ENCODE measurements at places on chromosomes 13 and 19. TPM values are rescaled to one million over a fixed set of nuclear protein-coding genes. Genes with fewer than 3 reads are reported as not detected.

TEX29 gene
- not detected for total RNA-seq

PCDH17 gene
- 0.86 TPM for total RNA-seq

- no peak for DNase-seq
Measured at GRCh38 chr13:101401196-101401595, 15.1 kb downstream of the NALCN start.

DNA sequence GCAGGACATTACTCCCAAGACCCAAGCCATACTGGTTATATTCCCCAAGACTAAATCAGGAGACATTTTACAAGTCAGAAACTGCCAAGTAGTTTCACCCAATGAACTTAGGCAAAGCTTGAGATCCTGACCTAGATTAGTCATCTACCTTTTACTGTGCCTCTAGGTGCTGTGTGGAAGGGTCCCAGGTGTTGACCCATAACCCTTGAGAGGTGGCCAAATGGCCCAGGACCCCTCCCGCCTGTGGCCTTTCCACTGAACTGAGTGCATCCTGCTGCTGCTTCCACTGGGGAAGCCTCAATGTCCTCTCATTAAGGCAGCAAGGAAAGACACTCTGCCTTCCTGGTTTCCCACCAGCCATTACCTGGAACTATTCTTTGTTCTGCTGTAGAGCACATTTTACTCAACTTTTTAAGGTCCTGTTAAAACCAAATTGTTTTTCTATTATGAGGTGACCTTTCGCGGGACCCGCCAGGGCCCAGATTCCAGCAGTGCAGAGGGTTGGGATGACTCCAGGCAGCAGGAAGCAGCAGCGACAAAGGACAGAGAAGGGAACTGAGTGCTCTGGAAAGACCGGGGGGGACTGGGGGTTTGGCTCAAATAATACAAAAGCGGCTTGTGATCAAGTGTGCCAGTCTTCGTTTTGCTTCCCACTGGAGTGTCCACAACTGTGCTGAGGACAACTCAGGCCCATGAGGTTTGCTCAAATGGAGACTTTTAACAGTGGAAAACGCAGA, 27.1 kb downstream of the ANKRD10 start:
- no peak for DNase-seq

DNA sequence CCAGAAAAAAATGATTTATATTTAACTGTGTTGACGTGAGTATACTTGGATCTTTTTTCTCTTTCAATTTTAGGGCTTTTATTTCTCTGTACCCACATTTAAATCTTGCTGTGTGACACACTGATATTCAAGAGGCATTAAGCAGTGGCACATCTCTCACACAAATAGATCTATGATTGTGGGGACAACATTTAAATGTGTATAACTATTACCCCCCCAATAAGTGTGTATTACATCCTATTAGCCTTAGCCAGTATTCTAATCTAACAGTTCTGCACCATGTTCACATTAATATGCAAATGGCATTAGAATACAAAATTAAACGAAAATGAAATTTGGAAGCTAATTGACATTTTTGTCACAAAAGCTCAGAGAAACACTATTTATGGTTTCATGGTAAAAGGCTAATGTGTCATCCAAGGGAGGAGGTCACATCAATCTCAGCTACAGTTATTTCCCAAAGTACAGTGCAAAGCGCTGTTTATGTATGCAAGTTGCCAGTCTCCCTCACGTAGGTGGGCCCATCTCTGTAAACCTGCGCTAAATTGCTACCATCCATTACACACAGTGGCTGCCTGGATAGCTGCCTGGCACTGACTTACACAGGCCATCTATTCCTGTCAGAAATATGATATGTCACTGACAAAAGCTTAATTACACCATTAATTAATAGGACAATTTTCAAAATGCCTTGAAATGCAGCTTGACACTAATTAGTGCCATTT, 984.7 kb upstream of the PCDH9 start:
- DNase-seq = no peak

DNA sequence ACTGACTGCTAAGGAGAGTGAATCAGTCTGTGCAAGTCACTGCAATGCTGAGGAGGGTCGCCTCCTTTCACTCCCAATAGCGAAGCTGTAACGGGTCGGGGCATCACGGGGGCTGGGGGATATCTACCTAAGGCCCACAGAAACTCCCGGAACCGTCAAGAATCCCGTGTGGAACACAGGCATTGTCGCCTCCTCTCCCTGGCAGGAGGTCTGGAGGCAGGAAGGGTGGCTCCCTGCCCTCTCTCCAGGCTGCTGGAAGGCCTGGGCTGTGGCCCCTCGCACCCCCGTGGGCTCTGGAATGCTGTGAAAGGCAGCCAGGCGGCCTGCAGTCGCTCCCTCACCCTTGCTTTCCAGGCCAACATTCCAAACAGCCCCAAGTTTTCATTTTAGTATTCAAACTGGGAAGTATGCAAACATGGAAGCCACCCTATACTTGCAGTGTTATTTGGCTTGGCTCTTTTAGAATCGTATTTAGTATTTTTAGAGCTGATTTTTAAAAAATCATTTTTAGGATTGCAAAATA, 109.4 kb downstream of the CRYL1 start:
- no peak for DNase-seq

DNA sequence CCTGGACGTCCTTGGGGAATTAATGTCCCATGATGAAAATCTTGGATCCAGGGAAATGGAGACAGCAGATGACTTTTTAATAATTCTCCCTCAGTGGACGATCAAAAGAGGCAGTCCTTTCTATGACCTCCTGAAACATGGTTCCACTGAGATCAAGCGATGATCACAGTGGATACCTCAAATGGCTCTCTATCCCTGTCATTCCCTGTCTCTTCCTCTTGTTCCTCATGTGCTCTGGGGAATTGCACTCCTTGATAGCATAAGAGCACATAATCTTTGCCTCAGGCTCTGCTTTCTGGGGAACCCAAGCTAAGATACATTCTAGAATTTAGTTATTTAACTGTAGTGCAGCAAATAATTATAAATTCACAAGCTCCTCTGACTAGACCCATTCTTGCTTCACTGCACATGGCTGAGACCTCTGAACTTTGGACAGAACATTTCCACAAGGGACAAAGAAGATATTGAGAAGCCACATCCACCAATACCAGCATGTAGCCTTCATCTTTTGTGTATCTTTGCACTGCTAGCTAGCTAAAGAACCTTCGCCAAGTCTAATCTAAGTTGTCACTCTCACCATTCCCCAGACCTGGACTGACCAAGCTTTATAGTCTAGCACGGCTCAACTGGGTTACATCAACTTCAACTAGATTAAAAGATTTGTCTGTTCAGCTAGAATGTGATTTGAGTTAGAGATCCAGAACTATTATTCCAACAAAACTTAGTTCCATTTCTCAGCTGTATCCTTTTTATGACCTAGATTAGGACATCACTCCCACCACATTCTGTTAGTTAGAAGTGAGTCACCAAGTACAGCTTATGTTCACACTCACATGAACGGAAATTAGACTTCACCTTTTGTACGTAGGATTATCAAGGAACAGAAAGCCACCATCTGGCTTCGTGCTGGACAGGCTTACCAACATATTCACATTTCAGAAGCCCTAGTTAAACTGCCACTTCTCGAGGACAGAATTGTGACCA, 142.7 kb downstream of the SUCLA2 start:
- no peak for DNase-seq

DNA sequence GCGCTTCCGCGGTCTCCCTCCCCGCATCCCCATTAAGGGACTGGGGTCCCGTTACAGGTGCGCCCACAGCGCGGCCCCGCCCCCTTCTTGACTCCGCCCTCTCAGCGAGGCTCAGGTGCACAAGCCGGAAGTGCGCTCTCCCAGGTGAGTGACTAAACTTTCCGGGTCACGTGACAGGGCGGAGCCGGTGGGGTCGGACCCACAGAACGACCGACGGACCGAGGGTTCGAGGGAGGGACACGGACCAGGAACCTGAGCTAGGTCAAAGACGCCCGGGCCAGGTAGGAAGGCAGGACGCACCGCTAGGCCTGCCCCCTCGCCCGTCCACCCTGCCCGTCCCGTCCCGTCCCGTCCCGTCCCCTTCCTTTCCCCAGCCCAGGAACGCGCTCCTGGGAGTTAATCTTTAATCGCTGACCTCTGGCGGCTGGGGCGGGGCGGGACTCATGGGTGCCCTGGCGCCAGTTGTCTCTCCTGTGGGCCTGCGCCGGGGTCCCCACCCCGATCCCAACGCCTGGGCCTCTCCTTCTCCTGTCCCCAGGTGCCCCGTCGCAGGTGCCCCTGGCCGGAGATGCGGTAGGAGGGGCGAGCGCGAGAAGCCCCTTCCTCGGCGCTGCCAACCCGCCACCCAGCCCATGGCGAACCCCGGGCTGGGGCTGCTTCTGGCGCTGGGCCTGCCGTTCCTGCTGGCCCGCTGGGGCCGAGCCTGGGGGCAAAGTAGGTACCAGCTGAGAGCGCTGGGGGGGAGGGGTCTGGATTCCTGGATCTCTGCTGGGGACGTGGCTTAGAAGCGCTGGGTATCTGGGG, at the start of gene CRB3:
Gene CRB3 (plus strand): TSS at position 202 of the 804 bp plus-strand sequence. CDS start 431 bp downstream, at position 633.
- no peak for DNase-seq

DNA sequence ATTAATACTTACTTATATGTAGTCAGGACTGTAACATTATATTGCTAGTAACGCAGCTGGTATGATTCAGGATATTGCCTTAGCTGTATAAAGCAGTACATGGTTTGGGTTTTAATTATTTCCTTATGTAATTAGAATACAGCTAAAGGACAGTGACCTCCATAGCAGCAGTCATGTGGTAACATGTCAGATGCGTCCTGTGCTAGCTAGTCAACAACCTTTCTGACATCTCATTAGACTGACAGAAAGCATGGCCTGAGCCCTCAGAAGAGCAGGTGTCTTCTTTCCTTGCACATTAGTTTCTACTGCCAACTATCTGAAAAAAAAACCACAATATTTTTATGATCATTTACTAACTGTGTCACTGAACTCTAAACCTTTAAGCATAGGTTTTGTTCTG, 122.2 kb downstream of the MAB21L1 start:
- no peak for DNase-seq

DNA sequence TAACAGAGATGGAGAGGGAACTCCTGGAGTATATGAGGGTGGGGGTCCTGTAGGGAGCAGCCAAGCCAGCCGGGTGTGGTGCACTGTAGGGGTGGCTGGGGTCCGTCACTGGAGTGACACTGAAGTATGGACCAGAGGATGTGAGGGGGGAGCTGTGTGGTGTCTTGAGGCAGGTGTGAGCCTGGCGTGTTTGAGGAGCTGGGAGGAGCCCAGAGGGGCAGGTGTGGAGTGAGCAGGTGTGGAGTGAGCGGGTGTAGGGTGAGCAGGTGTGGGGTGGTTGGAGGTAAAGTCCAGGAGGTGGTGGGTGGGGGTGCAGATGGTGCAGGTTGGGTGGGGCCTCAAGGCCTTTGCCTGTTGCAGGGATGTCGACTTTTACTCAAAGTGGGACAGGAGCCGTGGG, 5.9 kb downstream of the B3GNT8 start:
- no peak for DNase-seq

DNA sequence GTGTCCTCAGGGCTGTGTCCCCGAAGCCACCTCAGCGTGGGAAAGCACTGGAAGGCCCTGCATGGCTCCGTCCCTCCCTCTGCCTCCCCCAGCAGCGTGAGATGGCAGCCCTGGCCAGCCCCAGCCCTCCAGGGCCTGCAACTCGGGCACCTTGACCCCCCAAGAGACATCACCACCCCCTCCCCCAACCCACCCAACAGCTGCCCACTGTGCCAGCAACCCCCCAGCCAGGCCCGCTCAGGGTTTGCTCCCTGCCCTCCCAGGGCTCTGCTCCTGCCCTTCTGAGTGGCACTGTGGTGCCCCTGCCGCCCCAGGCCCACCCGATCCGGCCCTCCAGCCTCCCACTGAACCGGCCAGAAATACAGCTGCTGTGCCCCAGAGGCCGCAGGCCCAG, 1.5 kb upstream of the ASPDH start:
- no peak for DNase-seq

DNA sequence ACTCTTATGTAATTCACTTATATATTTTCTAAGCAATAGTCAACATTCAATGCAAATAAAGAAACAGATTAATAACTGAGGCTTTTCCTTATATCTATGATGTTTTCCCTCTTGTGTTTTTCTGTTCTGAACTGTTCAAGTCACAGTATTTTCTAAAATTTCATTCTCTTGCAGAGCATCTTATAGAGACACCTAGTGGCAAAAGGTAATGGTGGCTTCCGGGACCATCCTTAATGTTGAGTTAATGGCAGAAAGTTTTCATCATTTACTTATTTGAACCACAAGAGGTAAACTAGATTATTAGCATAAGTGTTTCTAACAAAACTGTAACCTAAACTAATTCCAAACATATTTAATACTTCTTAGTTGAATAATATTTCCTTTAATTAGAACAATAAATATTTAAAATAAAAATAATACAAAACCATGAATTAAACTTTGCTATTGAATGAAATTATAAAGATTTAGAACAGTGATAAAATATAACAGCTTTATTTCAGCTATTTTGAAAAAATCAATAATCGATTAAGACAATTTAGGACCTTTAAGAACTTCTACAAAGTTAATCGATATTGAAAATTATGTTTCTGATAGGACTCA, 1.7 kb upstream of the SLITRK5 start:
- no peak for DNase-seq

DNA sequence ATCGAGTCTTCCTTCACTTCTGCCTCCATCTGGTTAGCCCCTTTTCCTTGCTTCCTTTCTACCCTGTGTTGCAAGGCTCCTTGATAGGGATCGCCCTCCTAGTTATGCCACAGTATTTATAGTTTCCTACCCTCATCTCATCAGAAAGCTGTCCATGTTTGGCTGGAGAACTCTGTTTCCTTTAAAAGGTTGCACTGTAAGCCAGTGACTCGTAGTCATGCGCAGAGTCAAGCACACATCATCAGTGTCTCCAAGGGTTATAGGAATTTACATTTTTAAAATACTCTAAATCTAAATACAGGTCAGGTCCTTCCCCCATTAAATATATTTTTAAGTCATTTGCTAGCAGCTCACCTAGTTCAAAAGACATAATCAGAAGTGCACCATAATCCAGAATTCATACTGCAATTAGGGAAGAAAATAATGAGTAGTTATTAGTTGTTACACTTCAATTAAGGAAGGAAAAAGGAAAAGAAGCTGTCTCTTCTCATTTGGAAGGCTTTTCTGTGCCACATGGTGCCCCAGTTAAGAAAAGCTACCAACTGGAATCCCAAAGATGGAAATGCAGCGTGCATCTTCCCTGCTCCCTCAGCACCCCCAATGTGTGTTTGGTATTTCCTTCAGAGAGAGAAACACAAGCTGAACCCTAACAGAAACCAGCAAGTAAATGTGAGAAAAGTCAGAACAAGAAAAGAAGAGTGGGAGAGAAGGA, 81.0 kb downstream of the GPR12 start:
- no peak for DNase-seq

Measured in psoas muscle (tissue), 8 donors.